Stimulated activated CD4-positive, alpha-beta T cell treated with anti-CD3 and anti-CD28 coated beads, Interleukin-1b, Interleukin-23, amount 100 ng/mL, for 1 hour (primary cell): ENCODE measurements at places on chromosomes 3 and 15.

DNA sequence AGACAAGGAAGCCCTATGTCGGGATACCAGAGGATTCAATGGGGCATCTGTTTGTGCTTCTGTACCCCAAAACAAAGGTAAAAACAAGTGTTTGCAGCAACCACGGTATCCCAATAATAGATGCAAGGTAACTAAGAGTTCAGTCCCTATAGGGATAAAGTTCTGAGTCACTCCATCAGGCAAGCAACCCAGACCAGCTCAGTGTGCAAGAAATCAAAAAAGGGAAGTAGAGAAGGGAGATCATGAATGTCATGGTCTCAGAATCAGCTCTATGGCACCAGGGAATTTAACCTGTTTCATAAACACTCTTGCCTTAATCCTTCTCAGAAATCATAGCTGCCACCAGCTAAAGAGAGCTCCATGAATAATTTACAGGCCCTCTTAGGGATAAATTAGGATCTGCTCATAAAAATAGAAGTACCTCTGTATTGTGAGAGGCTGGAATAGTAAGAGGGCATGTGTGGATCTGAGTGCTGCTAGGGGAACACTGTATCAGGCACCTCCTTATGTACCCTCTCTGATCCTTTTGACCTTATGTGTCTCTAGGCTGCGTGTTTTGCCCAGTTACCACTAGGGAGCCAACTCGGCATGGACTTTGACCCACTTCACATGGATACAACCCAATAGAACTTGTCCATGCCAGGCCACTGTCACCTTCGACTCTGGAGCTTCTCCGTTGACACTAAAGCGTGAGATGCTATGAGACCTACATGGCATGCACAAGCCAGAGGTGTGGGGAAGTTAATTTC is 754.6 kb downstream of the AGBL1 start:
- DNase-seq = no peak

- DNase-seq = no peak
These were observed 15.2 kb downstream of the EFCC1 start for GRCh38 chr3:129016356-129016719.

GRCh38 chr3:18425641-18426257 is 610 bp upstream of the SATB1 start:
- peak; percentile 46 for DNase-seq

- no peak for DNase-seq
These were observed 98.3 kb upstream of the VGLL3 start for GRCh38 chr3:87088993-87089841.

DNA sequence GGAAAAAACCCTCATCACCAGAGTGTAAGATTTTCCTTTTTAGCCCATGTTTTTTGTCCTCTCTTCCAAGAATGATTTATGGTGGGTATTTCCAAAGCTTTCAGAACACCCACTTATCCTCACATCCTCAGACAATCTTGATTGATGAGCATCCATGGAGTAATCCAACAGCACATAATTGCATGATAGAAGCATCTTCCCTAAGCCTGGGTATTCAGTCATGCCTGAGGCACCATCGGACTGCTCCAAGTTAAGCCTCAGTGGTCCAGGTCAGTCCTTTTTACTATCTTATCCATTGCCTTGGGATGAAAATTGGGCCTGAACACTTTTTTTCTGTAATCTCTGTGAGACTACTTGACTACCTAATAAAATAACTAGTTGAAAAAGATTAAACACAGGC is 676.0 kb upstream of the SEMA6D start:
- DNase-seq = no peak

- DNase-seq = no peak
These were observed 463.5 kb downstream of the FOXP1 start for GRCh38 chr3:71120012-71120411.

DNA sequence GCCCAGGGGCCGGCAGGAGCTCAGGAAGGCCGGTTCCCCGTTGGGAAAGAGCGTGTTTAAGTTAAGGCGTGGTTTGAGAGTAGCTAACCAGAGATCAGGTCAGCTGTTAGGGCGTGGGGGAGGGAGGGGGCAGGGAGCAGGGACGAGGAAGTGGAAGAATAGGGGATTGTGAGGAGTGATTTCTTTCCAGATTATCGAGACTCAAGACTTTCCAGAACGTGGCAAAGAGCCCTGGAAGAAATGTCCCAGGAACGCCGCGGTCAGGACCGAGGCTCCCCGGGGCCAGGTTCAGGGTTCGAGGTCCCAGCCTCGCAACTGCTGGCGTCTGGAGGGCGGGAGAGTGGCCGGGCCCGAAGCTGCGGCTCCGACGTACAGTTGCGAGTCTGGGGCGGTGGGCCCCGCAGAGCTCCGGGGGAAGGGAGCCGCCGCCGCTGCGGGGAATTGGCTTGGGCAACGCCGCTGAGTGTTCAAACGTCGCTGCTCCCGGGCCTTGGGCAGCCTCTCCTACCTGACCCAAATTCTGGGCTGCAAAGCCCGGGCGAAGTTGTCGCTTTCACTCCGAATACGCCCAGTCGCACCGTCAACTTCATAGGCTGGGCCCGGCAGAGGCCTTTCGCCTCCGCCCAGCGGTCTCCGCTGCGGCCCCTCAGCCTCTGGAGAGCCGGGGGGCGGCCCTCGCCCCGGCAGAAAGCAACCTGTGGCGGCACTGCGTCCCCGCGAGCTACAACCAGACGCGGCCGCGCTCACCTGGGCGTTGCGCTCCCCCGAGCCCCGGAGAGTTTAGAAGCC is 9.5 kb downstream of the ISL2 start:
- DNase-seq = no peak

DNA sequence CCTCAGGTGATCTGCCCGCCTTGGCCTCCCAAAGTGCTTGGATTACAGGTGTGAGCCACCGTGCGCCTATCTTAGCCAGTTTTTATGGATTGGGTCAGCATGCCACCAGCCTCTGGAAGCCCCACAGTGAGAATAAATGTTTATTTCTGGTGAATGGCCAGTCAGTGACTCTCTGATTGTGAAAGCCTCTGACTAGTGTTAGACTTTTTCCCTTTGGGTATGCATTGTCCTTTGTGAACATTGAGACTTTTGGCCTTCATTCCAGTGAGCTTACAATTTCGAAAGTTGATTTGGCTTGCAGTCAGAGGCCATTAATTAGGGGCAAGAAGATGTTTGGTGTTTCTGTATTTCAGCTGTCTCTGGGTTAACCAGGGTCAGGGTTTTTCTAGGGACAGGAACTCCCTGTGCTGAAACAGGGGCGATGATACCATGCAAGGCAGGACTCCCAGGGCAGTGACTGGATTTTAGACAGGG is 274.5 kb upstream of the C2CD4B start:
- DNase-seq = no peak

DNA sequence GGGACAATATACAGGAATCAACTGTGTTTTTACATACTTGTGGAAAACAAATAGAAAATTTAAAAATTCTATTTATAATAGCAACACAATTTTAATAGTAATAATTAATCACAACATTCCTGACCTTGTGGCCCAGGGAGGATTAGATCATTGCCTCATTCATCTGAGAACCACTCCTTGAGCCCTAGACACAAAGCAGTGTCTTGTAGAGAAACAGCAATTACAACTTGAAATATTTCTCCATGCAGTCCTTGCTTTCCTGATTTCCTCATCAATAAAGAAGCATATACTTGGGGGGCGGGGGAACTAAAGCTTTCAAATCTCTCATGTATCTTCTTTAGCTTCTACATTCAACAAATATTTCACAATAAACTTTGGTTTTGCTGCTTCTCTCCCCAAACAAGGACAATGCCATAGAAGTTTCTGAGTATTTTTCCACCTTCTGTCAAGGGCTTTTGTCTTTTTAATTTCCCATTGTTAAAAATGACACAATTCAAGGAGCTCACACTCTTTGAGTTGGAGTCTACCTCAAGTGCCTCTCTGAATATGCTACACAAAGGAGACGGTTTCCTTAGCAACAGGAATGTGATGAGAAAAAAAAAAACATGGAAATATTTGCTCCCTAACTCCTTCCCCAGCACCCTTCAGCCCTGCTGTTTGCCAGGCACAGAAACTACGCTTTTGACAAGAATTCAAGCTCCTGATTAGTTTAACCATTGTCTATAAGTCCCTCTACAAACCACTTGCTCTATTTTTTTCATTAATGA is 118.8 kb downstream of the ARPP21 start:
- no peak for DNase-seq

GRCh38 chr3:34889641-34890040 is 749.7 kb upstream of the ARPP21 start:
- DNase-seq = no peak

DNA sequence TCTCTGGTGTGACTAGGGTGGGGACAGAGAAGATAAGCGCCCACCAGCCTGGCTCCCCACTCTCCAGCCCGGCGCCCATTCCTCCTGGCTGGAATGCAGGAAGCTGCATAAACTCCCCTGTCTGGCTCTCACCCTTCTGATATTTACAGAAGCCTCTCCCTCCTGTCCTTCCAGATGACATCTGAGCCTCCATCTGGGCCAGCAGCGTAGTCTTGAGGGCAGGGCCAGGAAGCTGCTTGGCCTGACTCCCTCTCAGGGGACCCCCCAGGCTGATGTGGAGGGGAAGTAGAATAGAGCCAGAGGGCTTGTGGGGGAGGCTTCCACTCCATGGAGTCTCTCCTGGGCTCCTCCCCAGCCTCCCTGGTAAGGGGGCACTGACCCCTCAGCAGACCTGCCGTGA is 49.9 kb downstream of the LINGO1 start:
- DNase-seq = no peak

- no peak for DNase-seq
These were observed 379.4 kb downstream of the KCNH8 start for GRCh38 chr3:19527746-19528145.

- DNase-seq = no peak
These were observed 99.5 kb downstream of the MAGI1 start for GRCh38 chr3:65939184-65939583.

DNA sequence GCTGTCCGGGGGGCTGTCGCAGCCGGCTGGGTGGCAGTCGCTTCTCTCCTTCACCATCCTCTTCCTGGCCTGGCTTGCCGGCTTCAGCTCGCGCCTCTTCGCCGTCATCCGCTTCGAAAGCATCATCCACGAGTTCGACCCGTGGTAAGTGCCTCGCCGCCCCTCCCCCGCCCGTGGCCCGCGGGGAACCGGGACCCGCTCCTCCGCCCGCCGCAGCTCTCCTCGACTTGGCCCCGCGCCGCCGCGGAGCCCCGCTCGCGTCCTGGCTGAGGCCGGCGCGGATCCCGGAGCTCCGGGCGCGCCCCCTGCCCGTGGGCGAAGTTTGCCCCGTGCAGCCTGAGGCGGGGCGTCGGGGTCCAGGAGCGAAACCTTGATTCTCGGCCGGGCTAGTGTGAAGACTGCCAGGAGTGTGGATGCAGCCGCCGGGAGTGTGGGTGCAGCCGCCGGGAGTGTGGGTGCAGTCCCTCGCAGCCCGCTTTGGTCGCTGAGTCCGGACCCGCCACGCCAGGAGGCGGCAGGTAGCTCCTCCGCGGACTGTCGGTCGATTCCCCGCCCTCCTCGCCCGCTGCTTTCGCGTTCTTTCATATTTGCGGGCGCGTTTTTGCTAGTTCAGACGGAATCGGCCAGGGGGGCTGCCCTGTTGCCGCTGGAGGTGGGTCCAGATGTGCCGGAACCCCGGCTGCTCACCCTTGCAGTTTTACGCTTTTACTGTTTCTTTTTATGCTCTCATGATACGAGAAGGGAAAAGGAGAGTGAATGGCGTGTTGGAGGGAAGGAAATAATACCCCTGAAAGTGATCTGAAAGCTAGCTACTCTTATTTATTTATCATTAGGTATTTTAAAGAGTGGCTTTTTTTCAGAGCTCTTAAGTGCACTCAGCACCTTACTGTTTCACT is 692 bp downstream of the STT3B start:
- DNase-seq = peak; percentile 23

DNA sequence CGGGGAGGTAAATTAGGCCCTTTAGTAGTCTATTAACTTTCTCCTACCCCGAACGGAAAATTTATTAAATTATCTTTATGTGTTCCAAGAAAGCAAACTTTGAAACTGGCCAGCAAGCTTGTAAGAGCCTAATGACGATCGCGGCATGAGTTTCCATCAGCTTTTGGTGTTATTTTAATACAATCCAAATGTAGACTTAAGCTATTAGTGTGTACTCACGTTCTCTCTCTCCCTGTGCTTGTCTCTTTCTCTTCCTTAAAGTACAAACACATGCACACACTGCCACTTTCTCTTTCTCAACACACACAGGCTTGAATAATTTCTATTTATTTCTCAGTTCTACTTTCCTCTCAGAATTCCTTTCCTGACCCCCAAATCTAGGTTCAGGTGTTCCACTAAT is 108.8 kb upstream of the MME start:
- no peak for DNase-seq

GRCh38 chr3:134322286-134322685 is 52.0 kb downstream of the AMOTL2 start:
- no peak for DNase-seq

DNA sequence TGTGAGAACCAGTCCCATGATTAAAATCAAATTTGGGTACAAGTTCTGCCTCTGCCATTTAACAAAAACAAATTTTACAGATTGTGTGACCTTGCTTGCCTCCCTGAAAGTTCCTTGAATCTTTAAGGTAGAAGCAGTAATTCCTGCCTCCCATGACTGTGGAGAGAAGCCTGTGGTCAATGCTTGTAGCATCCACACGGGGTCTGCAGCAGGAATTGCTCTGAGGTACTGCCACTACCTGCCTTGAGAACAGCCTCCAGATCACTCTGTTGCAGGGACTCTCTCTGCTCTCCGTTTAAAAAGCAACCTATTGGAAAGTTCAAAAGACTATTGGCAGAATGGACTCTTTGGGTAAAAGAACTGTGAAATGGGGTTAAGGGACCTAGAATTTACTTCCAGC is 75.9 kb downstream of the SST start:
- no peak for DNase-seq

DNA sequence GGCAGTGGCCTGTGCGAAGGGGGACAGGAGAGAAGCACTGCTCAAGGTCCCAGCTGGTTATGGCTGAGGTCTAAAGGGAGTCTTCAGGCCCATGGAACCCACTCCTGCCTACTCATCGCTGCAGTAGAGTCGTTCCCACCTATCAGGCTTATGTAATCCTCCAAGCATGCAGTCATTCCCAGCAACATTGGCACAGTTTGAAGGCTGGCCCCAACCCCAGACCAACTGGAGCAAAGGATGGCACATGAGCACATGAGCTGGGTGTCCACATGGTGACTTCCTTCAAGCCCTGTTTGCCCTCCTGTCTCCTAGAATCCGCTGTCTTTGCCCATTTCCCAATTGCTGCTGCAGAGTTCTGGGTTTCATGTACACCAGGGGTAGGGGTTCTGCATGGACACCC is 60.5 kb upstream of the FGD5 start:
- no peak for DNase-seq

- DNase-seq = no peak
These were observed 32.7 kb downstream of the RTP1 start for GRCh38 chr3:187230011-187230410.

DNA sequence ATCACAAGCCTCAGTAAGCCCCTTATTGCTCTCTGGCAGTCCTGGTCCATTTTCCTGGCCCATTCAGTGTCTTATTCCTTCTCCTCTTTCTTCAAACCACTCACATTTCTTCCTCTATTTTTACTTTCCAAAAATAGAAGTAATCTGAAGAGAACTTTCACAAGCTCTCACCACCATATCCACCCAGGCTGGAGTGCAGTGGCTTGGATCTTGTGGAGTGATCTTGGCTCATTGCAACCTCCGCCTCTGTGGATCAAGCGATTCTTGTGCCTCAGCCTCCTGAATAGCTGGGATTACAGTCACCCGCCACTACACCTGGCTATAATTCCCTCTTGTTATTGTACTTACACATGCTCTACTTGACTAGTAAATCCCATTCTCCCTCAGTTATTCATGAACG is 16.8 kb downstream of the ARMC8 start:
- no peak for DNase-seq
